ENCODE measurements at places on chromosomes 2 and 18.

DNA sequence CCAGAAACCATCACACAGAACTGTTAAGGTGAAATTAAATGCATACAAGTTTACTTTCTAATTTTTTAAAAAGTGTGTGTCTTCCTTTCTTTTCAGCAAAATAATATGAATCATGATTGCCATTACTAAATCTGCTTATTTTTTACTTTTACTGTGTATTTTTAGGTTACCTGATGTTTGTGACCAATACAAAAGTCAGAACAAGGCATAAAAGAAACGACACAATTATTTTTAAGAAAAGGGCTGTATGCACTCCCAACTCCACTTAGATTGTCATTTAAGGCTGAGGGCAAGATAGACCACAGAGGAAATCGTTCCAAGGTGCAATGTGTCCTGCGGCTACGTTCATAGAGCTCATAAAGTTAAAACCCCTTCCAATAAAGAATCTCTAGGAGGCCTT lies 797.0 kb downstream of the TDRD15 start:
- no peak for DNase-seq

- no peak for DNase-seq
Measured at GRCh38 chr2:230346465-230346864, 19.5 kb downstream of the SP140L start.

DNA sequence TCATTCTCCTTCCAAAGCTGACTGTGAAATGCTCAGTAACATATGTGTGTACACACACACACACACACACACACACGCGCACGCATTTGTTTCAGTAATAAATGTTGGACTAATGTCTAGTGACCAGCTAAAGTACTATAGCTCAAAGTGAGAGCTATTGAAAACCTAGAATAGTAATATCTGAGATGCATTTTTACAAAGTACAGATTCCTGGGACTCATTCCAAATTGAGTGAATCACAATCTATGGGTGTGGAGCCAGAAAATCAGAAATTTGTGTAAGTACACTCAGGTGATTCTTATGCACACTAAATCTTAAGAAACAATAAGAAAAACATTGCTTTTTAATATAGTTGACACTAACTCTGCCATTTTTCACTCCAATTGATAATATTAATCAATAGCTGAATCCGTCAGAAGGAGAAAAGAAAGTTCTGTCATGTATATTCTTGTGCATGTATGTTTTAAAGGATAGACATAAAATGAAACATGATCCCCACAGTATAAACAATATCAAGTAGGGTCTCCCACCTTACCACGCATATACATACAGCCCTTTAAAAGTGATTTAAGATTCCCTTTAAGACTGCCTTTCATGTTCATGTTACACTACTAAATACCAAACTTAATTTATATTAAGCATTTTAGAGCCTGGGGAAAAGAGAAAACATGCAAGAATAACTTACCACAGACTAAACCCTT lies 123.5 kb downstream of the ATAD2B start:
- DNase-seq, result no peak

DNA sequence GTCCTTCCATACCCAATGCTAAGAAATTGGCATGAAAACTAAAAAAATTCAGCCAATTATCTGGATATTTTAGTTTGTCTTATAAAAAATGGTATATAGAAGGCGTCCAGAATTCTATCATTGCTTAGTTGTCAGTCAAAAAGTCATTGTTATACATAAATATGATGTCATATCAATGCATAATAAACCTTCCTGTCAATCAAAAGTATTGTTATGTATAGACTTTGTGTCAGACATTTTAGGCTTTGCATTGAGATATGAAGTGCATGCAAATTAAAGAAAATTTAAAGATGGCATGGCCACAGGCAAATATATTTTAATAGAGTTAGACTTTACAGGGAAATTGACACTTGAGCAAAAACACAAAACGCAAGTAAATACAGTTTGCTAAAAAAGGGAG lies 173.4 kb upstream of the FANCL start:
- DNase-seq, result no peak

DNA sequence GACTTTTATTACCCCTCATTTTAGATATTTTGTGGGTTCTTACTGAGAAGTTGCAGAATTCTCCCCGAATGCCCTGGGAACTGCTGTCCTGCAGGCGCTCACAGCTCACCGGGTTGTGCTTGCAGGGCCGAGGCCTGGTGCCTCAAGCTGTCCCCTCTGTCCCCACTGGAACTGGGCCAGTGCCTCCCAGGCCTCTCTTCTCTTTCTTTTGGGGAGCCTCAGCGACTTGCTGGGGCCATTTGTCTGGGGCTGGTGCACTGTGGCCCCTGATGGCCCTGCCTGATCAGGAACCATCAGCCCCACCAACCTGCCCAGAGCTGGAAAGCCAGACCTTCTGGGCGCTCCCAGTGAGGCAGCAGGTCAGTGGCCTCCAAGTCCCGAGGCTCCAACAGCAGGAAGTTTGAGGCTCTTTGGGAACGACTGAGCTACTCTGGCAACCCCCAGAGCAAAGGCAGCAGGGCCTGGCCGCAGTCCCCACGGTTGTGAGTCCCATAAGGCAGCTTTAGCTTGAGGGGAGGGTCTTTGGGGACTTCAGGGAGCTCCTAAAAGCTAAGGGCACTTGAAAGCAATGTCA lies 14.7 kb upstream of the NEU4 start:
- no peak for DNase-seq

- no peak for DNase-seq
Measured at GRCh38 chr2:25276569-25277465, 64.9 kb downstream of the DNMT3A start.

DNA sequence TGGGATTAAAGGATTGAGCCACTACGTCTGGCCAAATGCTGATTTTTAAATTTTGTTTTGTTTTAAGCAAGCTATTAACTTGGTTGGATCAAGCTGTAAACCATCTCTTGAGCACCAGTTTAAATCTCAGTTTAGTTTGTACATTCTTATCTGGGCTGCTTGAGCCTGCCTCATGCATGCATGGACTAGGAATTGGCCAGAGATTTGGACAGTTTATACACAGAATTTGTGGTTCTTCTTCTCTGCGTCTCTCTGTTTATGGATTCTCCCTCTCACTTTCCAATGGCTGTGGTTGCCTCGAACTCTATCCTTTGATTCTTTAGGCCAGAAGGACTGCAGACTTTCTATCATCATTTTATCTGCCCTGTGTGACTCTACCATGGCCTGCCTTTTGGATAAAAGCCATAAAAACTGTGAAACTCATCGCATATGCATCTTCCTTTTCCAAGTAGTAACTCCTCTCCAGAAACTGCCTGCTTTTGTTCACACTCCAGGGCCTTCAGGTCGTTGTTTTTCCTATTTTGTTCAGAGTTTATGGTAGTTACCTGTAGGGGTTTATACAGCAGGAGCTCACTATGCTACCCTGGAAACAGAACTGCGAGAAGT lies 32.5 kb upstream of the PLB1 start:
- DNase-seq, result no peak

DNA sequence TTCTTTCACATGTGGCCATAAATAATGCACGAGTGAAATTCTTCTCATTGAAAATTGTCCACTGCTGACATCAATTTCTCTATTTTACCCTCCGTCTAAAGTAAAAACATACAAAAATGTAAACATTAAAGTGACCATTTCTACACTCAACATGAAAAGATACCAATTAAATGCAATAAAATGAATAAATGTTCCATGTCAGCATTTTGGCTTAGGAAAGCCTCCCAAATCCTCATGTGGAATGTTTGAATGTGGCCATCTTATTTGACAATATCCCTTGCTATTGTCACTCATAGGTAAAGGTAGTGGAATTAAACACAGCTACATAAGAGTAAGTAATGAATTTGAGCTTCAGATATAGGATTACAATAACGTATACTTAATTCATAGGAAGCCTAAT lies 60.8 kb downstream of the ZNF521 start:
- DNase-seq, result no peak

GRCh38 chr2:107174171-107174570 lies 288.2 kb upstream of the ST6GAL2 start:
- no peak for DNase-seq

- DNase-seq, result no peak
Measured at GRCh38 chr18:80204142-80204541, 43.2 kb downstream of the PARD6G start.

- DNase-seq, result no peak
Measured at GRCh38 chr2:68719912-68720311, 14.7 kb upstream of the ARHGAP25 start.

- DNase-seq, result peak; percentile 71
Measured at GRCh38 chr2:28810384-28811285, at the start of gene SPDYA. Gene SPDYA, plus strand, starts transcription at chr2:28810834. Its CDS starts 5,181 bp downstream, at chr2:28816015.

GRCh38 chr18:11505993-11506392 lies 103.4 kb upstream of the SLC35G4 start:
- no peak for DNase-seq

GRCh38 chr2:43051338-43051737 lies 175.1 kb downstream of the ZFP36L2 start:
- peak; percentile 91 for DNase-seq

DNA sequence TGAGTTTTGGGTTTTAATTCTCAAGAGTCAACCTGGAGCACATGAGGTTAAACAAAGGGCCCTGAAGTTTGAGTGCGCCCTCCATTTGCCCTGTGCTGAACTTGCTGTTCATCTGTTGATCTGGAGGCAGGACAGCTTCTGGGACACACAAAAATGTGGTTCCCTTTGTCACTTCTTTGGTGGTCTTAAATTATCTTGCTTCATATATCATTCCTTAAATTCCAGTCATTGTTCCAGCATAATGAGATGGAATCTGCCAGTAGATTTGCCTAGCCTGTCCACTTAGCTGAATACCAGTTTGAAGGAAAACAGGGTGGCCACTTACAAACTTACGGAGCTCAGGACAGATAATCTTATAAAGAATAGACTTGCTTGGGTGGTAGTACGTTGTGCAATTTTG lies 916 bp downstream of the CETN1 start:
- DNase-seq, result peak; percentile 34

- DNase-seq, result no peak
Measured at GRCh38 chr18:51563396-51563795, 365.9 kb upstream of the MEX3C start.

DNA sequence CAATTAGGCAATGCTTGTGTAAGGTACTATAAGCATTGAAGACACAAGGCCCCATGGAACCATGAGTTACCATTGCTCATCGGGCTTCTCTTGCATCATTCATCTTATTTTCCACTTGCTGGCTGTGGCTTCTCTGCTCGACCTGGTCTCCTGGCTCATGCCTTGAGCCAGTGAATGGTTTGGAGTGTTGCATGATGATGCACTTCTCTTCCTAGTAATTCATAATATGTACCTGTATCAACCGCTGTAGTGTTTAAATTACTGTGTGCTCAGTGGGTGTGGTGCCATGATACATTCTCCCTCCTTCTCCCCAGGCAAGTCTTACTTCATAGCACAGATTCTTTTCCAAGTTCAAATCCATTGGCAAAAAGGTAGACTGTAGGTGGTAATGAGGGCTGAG lies 66.8 kb downstream of the ABCA12 start:
- DNase-seq, result no peak

- no peak for DNase-seq
Measured at GRCh38 chr2:86225581-86225980, 26.3 kb downstream of the MRPL35 start.

GRCh38 chr2:232871835-232872736 lies 2.0 kb downstream of the SNORC start:
- no peak for DNase-seq

- no peak for DNase-seq
Measured at GRCh38 chr2:125562924-125563323, 1093.0 kb upstream of the GYPC start.

- no peak for DNase-seq
Measured at GRCh38 chr2:216643986-216644659, 10.9 kb downstream of the IGFBP2 start.

DNA sequence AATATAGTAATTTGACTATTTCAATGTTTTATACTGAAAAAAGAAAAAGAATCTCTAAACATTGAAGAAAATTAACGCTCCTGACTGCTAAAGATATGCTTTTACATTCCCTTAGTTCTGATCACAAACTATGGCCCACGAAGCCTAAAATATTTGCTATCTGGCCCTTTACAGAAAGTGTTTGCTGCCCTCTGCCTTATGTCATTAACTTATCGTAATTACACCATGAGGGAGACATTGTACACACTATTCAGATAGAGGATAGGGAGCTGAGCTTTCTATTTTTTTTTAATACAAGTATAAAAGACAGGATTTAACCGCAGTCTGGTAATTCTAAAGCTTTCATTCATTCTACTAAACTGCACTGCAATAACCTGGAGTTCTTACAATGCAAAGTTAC lies 393.1 kb upstream of the DCC start:
- DNase-seq, result no peak

DNA sequence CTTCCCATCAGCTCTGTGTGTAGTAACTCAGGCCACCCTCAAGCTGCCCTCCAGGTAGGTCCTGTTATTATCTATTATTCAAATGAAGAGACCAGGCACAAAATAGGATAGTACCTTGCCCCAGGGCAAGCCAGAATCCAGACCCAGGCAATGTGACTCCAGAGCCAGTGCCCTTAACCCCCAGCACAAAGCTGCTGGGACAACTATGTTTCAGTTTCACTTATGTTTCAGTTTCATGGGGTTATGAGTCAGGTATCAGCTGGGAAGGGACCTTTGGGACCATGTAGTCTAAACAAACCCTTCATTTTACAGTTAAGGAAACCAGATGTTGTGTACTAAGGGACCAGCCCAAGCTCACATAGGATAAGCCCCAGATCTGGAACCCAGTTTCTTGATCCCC lies 10.0 kb downstream of the HK2 start:
- DNase-seq, result peak; percentile 37

- DNase-seq, result no peak
Measured at GRCh38 chr2:41909584-41909983, 138.2 kb upstream of the PKDCC start.

DNA sequence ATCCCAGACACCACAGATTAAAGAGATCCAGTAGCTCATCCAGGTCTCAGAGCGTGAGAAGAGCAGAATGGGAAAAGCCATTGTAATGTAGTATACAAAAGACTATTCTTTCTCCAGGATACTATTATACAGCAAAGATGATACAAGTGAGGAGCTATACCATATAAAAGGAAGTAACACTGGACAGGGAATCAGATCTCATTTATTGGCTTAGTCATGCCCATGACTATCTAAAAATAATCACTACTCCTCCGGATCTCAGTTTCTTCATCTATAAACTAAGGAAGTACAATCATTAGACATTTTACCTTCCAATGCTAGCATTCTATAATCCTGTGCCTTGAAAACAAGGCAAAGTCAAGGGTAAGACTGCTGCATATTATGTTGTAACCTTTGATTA lies 19.4 kb downstream of the KRCC1 start:
- DNase-seq, result no peak

GRCh38 chr18:2846636-2847316 lies at the start of gene EMILIN2:
Gene EMILIN2, plus strand, starts transcription at chr18:2847006. Its CDS starts 183 bp downstream, at chr18:2847189.
- DNase-seq, result peak; percentile 39

- no peak for DNase-seq
Measured at GRCh38 chr18:10797896-10798295, 272.1 kb downstream of the NAPG start.

GRCh38 chr2:106267997-106268396 lies 73.9 kb upstream of the UXS1 start:
- DNase-seq, result no peak
